Activated naive CD8-positive, alpha-beta T cell treated with anti-CD3 and anti-CD28 coated beads, Interleukin-2, amount 50 U/mL, for 16 hours (primary cell): ENCODE measurements at places on chromosomes 5 and 9.

DNA sequence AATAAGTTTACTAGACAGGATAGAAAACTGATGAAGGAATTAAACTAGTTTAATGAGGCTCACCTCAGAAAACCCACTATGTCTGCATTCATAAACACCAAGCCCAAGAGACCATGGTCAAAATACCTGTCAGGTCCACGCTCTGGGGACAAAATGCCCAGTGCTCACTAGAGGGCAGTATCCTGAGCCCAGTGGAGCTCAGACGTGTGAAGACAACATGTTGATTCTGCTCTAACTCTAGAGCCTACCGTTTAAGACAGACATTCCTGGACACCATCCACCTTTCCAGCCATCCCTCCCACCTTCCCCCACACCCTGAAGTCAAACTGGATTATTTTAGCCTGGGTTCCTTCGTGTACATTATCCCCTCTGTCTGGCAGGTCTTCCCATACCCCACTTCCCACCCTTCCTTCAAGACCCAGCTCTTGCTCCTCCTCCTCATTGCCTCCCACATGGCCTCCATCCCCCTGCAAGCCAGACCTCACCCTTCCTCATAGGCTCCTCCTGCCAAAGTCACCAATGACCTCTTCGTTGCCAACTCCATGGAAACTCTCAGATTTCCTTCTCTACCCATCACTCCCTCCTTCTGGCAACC lies 142.3 kb upstream of the FSTL4 start:
- DNase-seq, result no peak

- DNase-seq, result no peak
These were observed 615.6 kb downstream of the EBF1 start for GRCh38 chr5:158484150-158484549.

DNA sequence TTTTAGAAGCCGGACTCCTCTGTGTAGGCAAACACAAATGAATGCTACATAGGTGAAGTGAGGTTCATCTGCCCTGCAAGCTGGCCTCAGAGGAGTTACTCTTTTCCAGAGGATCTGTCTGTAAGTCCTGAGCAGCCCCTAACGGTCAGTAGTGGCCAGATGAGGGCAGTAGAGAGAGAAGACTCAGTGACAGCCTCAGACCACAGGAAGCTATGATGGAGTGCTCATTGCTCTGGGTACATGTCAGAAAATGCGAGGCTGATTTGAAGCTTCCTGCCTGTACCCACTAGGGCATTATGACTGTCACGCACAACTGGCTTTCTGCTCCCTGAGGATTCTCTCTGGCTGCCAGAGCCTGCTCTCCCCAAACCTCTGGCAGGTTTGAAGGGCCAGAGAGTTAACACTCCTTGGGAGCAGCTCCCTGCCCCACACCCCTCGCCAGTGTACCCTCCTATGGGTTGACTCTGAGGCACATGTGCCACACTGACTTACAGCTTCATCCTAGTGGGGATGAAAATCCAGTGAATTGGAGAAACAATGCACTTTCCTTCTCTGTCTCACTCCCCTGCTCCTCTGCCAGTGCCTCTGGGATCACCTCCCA lies 141.5 kb downstream of the GABRG2 start:
- DNase-seq, result no peak

GRCh38 chr9:132094314-132094791 lies 14.7 kb upstream of the MED27 start:
- no peak for DNase-seq

DNA sequence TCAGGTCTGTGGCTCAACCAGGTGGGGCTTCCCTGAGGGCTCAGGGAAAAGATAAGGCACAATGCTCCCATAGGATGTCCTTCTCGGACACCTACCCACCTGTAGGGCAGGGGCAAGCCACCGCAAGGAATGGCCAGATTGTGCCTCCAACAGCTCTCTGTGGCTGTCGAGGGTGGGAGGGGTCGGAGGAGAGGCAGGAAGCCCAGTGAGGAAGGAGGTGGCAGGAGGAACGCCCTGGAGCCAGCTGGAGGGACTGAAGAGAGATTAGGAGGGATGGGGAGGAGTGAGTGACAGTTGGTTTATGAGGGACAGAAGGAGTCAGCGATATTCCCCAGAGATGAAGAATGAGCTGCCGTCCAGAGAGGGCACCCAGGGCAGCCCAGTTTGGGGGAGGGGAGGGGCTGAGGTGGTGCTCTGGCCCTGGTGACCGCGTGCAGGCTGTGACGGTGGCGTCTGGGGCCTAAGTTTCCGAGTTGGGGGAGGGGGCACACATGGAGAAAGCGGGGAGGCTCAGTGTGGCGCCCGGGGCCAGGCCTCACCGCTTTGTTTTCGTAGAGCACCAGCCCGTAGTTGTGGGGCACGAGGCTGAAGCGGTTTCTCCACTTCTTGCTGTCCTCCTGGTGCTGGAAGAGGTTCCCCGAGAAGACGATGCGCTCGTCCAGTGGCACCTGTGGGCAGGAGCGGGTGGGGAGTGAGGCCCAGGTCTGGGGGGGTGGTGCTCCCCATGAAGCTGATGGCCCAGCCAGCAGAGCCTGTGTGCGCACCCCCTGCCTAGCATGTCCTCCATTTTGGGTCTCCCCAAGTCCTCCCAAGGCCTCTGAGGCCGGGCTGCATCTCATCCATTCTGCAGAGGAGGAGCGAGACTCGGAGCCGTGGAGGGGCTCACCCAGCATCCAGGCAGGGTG lies 75.6 kb downstream of the LRSAM1 start:
- no peak for DNase-seq

- no peak for DNase-seq
These were observed 69.4 kb downstream of the RIGI start for GRCh38 chr9:32456564-32456963.

DNA sequence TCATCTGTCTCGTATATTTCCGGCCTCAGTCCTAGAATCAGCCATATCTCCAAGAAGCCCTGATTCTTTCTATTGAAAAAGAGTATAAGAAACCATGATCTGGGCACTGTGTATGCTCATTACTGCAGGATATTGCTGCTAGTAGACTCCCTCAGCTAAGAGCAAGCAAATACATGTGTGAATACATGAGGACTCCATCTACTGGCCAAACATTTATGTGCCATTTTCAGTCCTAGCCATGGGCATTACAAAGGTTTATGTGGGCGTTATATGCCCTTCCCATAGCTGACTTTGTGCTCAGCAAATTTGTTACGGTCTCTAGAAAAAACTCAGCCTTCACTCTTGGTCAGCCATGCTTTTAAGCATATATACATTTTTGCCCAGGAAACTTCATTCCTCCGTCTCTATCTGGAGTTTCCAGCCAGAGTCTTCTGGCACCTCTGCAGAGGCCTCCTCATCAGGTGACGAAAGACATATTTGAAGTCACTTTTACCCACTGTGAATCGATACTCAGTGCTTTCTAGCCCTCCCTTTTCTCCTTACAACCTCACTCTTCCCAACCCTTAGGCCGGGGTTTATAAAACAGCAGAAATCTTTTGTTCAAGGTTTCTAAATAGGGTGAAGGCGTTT lies 1495.6 kb upstream of the CDH6 start:
- no peak for DNase-seq

DNA sequence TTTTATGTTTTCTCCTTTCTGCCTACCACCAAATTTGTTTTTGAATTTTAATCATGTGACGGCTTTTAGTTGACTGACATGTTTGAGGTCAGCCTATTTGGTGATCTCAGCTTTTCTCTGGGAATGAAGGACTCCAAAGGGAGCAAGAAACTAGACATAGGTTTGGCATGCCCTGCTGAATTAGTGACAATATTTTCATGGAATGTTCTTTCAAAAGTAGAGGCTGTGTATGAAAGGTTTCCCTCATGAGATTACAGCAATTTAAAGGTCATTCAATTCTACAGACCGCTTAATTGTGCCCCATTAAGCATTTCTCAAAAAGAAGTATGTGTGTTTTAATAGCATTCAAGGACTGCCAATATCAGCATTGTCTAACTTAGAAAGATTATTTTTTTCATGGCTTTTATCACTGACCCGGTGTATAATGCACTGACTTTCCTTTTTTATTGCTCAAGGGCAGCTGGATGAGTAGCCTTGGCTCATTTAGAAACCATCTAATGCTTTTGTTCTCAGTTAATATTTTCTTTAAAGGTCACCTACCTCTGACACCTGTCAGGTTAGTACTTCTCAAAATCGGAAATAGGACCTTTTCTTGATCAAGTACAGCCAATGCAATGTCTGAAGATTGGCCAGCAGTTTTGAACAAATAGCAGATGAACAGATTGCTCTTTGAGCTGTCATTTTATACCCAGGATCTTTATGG lies 8.1 kb upstream of the MLLT3 start:
- no peak for DNase-seq

DNA sequence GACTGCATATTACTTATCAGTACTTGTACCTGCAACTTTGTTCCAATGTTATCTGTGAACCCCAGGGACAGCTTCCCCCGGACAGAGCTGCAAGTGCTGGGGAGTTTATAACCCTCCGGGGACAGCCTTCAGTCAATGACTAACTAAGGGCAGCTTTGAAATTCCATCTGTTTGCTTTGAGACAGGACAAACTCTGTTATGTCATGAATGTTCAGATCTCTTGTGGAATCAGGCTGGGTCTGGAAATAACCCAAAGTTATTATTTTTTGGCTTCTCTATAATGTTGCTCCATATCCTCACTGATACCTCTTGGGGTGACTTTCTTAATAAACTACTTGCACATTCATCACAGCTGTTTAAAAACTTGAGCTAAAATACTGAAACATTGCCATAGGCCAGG lies 617.5 kb upstream of the TLE4 start:
- no peak for DNase-seq

DNA sequence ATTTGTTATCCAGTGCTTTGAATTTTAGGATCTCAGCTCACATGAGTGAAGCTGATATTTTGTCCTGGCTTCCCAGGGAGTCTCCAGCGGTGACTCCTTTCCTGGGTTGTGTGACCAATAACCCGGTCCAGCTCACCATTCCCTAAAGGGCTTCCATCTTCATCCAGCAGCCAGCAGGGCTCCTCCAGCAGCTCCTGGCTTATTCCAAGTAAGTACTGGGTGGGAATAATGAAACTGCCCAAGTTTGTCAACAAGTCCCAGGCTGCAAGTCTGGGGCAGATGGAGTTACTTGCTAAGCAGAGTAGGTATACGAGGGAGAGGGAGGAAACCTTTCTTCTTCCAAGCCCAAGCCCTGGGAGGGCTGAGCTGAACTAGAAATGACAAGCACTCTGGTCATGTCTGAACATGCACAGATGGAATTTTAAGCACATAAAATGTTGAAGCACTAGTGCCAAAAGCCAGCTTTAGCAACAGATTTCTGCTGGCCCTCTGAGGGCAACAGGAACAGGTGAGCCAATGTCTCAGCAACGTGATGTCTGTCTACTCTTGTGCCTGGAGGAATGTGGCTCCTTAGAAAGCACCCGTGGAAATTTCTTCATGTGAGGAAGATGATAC lies 153.7 kb upstream of the DAPK1 start:
- no peak for DNase-seq

- no peak for DNase-seq
These were observed 346.9 kb downstream of the ZSWIM6 start for GRCh38 chr5:61678966-61679365.

GRCh38 chr5:167982-168660 lies 23.2 kb upstream of the LRRC14B start:
- no peak for DNase-seq

- DNase-seq, result no peak
These were observed 41.8 kb upstream of the ROR2 start for GRCh38 chr9:91991721-91992341.

DNA sequence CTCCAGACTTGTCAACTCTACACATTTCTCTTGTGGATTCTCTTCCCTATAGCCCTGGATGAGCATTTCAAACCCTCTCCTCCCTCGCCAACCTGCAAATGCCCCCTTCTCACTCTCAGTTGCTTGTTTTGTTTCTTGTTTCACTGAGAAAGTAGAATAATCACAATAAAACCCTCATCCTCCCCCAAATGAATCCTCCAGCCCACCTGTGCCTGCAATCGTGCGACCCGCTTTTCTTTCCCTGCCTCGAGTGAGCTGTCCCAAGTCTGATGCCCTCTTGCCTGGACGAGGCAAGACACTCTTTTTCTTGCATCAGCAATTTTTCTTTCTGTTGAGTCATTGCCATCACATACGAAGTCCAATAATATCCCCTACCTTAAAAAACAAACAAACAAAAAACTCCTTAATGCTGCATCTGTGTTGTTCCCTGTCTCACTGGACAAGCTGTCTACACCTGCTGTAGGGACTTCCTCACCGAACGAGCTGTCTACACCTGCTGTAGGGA lies 3.7 kb upstream of the CACNA1B start:
- no peak for DNase-seq

DNA sequence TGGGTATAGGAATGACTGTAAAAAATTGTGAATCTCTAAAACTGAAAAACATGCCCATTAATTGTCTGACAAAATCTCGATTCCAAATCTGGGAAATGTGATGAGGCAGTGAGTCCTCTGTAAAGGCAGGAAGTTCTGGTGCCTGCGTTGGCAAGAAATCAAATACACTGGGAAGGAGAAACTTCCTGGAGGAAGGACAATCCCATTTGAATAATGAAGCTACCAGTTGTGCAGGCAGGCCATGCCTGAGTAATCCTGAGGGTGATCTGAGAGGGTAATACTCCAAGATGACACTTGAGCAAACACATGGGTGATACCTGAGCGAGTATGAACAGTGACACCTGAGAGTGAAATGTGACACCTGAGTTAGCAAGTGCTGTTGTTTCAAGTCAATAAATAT lies 49.7 kb downstream of the KIF24 start:
- DNase-seq, result no peak

DNA sequence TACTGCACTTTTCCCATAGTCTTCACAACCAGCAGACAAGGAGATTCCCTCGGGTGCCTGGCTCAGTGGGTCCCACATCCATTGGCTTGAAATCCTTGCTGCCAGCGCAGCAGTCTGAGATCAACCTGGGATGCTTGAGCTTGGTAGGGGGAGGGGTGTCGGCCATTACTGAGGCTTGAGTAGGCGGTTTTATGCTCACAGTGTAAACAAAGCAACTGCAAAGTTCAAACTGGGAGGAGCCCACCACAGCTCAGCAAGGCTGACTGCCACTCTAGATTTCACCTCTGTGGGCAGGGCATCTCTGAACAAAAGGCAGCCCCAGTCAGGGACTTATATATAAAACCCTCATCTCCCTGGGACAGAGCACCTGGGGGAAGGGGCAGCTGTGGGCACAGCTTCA lies 512.3 kb upstream of the MPDZ start:
- no peak for DNase-seq

GRCh38 chr9:126348911-126349550 lies 22.4 kb downstream of the MVB12B start:
- DNase-seq, result no peak

GRCh38 chr9:137582286-137582860 lies 3.6 kb upstream of the DPH7 start:
- no peak for DNase-seq

DNA sequence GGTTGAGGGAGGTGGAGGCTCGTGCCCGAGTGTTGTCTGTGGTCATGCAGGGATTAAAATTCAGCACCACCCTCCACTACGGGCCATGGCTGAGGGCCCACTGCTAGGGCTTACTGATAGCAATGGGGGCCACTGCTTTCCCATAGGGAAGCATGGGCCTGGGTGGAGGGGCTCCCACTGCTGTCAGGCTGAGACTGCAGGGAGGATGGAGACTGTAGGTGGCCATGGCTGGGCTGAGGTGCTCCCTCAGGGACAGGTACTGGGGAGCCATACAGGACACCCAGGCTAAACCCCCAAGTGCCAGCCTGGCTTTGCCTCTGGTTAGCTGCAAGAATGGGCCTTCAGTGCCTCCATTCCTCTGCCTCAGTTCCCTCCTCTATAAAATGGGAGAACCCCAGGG lies 26.1 kb downstream of the FAM163B start:
- DNase-seq, result no peak
